NCI-H1930 (cell line): ENCODE measurements at places on chromosomes 13 and 19.

DNA sequence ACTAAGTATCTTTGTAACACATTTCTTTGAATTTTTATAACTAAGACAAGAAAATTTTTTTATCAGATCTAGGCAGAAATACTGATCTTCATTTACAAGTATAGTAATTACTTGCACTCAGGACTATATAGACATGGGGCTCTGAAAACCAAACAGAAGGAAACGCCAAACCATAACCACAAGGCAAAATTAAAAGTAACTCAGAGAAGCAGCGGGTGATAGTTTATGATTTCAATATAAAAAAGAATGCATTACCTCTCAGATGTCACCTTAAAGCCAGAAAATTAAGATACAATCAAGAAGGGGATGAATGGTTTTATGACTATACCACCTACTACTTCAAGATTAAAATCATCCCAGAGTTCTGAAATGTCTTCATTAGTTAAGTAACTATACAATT, 6.7 kb downstream of the SHISA2 start:
- no peak for DNase-seq

GRCh38 chr19:10891405-10892086, 20.2 kb downstream of the CARM1 start:
- DNase-seq: no peak

DNA sequence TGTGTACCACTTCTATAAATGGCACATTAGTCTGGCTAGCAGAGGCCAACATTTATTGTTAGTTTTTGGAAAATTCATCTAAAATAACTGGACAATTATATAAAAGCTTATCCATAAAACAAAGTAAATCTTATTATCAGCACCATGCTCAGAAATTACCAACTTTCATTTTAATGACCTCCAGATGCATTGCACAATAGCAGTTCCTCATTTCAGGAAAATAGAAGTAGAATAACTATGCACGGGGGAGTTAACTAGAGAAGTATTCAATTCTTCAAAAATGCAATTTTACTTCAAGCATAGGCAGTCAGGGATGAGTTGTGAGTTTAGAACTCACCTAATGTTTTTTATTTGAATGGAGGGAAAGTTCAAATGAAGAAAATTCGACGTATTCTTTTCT, 1023.5 kb downstream of the PCDH17 start:
- no peak for DNase-seq

GRCh38 chr19:43633520-43633919, 6.1 kb downstream of the CADM4 start:
- DNase-seq: no peak

DNA sequence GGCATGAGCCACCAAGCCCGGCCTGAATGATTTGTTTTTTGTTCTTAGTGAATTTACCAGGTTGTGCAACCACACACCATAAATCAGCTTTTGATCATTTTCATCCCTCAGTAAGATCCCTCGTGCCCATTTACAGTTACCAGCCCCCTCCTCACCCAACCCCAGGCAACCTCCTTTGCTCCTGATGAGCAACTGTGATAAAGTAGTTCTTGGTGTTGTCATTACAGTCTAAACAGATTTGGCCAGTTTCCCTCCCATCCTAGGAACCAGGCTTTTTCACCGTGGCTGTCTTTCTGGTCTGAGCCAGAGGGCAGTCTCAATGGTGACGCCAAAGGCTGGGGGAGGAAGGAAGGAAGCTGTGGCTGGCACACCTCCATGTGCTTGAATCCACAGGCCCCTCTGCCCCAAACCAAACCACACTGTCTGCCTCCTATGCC, 61.2 kb upstream of the WDFY2 start:
- no peak for DNase-seq

- DNase-seq: no peak
These were observed 190.8 kb downstream of the TEX29 start for GRCh38 chr13:111511219-111511732.

DNA sequence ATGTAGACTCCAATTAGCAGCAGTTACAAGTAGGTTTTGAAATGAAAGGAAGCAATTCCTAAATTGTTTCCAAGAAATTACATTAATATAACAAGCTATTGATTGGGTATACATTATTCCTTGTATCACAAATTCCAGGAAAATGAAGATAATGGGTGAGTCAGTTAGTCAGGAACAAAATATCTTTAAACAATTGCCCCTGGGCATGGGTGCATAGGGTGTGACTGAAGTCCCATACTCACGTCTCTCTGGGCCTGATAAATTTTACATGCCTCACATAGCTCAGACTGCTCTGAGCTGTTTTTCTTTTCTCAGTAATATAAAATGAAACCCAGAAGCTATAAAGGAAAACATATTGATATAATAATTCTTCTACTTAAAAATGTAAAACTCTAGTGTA, 87.8 kb downstream of the FNDC3A start:
- DNase-seq: no peak

- no peak for DNase-seq
These were observed 73.2 kb downstream of the DIAPH3 start for GRCh38 chr13:60090574-60090973.

GRCh38 chr13:22210134-22210930, 539.5 kb downstream of the FGF9 start:
- no peak for DNase-seq

GRCh38 chr19:44876930-44877535, 14.0 kb upstream of the TOMM40 start:
- DNase-seq: no peak

DNA sequence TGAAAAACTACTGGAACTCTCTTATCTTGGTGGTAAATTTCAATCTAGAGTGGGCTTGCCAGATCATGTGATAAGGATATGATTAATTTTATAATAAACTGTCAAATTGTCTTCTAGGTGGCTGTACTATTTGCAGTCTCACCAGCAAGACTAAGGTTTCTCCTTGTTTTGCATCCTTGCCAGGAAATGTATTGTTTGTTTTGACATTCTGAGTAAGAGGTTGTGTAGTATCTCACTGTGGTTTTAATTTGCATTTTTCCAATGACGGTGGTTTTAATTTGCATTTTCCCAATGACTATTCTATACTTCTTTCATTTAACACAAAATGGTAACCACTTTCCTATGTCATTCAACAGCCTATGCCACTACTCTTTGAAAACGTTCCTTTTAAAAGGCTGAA, 2.0 kb downstream of the CAB39L start:
- DNase-seq: no peak

DNA sequence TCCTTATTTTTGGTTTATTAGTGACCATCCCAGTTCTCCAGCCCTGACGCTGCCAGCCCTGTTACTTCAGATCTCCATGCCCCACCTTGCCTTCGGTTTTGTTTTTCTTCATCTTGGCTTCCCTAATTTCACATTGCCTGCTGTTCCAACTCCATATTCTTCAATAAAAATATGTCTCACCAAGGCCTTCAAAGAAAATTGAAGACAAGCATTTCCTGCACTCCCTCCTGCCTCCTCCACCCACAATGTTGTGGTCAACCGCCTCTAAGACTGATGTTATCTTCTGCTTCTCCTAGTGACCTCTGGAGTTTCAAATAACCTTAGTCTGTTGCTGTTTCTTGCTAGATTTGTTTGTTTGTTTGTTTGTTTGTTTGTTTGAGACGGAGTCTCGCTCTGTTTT, 14.6 kb downstream of the PLD3 start:
- no peak for DNase-seq

DNA sequence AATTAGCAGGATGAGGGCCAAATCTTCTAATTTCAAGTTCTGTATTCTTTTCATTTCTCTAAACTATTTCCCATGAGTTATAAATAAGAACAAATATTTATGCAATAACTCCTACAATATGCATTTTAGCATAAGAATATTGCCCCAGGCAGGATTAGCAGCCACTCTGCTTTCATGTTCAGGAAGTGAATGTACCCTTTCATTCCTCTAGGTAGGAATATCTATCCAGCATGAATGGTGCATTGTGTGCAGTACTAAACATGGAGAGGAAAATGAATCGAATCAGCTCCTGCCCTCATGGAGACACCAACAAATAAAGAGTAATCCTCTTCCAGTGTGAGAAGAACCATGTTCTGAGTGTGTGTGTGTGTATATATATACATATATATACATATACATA, 41.0 kb downstream of the LHFPL6 start:
- DNase-seq: no peak

DNA sequence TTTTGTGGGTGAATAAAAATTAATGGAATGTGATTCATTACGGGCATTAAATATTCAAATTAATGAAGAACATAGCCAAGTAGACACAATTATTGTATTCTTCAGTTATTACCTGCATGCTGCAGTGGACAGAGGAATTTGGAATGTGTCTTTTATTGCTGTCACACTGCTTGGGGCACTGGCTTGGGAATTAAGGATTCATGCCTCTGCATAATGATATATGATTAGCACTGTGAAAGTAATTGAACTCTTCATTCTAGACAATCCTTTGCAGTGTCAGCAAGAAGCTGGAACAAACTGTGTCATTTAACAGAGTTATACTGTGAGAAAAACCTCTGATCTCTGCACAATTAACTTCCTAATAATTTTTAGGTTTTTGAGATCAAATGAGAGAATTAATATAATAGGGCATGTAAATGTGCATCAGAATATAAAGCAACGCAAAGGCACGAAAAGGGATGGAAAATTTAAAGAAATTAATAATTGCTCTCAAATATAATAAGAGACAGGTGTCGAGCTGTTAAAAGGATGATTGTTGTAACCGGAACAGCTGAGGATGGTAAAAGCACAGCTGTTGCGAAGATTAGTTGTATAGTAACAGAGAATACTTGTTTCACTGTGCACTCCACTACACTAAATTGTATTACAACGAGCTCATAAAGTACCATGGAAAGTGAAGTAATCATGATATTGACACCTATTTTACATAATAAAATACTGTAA, 235.1 kb upstream of the MIR17HG start:
- DNase-seq: no peak

DNA sequence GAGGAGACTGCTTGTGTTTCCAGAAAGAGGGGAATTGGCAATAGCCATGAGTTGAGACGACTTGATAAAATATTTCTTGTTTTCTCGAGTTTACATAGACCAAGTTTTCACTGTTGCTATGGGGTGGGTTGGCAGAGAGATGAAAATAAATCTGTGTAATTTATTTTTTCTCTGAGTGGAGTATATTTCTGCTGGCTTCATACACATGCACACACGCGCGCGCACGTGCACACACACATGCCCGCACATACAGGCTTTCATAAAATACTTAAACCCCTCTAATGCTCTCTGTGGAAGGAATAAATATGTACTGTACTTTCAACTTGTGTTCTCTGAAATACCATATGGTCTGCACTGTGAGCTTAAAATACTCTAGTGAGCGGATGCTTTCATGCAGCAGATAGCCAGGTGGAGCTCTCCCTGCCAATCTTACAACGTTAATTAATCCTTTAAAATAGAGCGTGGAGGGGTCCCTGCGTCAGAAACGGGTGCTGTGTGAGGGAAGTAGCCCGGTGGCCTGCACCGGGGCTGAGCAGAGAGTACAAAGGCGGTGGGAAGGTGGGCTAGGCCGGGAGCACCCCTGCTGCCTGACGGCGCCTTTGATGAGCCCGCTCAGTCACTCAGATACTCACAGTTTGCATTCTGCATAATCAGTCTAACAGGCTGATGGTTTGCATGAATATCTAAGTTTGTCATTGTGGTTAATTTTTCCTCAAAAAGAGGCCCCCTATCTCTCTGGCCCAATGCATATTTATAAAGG, 44.1 kb downstream of the CCNE1 start:
- DNase-seq: no peak

GRCh38 chr13:98014766-98015165, 61.3 kb downstream of the IPO5 start:
- DNase-seq: no peak

GRCh38 chr19:46484656-46485055, 11.0 kb downstream of the PNMA8B start:
- DNase-seq: no peak

GRCh38 chr19:6023936-6024335, 46.0 kb upstream of the RANBP3 start:
- no peak for DNase-seq

GRCh38 chr13:25249001-25249543, 38.2 kb downstream of the MTMR6 start:
- no peak for DNase-seq

GRCh38 chr19:1181606-1182005, 7.5 kb upstream of the SBNO2 start:
- no peak for DNase-seq

DNA sequence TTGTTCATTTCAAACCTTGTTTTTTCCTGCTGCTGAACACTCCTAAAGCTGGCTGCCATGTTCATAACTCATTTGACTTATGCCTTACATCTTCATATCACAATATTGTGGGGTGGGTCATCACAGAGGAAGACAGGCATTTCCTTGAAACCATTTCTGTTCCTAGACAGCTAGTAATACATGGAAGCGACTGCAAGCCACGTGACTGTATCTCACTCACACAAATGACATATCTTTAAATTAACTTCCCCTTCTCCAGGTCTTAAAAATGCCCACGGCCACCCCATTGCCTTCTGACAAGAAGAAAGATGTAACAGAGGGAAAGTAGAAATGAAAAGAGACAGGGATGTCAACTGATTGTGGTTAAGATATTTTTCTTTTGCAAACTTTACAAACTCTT, 236.8 kb downstream of the LMO7 start:
- no peak for DNase-seq

DNA sequence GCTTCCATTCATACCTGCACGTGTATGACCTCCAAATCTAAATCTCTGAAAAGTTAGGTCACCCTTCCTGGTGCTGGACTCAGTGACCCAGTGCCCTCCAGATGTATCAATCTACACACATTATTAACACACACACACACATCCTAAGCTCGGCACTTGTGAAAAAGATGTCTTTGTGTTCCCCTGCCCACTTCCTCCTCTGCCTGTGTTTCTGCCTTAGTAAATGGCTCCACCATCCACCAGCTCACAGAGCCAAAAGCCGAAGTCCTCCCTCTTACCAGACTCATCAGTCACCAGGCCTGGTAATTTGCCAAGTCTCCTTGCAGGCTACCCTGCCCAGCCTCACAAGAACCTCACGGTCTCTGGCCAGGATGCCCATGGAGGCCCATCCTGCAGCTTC, 131.5 kb downstream of the SHISA2 start:
- no peak for DNase-seq

DNA sequence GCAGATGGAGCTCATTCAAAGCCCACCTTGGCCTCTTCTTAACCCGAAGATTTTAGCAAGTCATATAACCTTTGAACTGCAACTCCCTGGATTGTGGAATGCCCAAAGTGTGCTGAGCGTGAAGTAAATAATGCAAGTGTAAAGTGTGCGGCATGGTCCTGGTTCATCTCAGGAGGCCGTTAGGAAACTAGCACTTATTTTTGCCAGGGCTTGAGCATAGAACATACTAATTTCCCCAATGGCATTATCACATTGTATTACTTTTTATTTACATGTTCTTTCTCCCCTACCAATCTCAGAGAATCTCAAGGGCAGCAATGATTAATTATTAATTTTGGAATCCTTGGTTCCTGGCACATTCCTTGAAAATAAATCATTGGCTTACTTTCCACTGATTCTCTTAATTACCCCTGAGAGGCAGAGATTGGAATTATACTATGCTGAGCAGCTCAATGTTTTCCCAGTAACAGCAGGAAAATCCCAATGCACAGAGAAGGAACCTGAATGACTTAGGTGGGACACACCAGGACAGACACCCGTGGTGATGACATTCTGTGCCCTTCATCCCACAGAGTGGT, 128.8 kb upstream of the GJB6 start:
- DNase-seq: no peak
